Activated T-cell treated with anti-CD3 and anti-CD28 coated beads, Interleukin-2, amount 50 U/mL, for 4 hours (primary cell): ENCODE measurements at places on chromosomes 2 and 18. TPM values are rescaled to one million over a fixed set of nuclear protein-coding genes. Genes with fewer than 3 reads are reported as not detected.

The GALNT14 gene
- total RNA-seq: 1.3 TPM

GRCh38 chr2:85042330-85042729, 71.4 kb downstream of the KCMF1 start:
- no peak for DNase-seq

DNA sequence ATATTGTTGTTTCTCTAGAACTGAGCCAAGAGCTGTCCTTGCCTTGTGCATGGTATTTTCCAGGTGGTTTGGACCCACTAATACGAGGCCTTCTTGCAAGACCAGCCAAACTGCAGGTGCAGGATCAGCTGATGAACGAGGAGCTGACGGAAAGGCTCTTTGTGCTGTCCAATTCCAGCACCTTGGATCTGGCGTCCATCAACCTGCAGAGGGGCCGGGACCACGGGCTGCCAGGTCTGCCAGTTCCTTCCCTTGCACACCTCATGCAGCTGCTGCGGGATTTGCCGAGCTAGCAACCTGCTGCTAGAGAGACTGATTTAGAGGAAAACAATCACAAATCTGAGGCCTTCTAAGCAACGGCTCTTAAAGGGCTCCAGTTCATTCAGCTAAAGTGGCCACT, 74.5 kb downstream of the TPO start:
- DNase-seq: no peak

DNA sequence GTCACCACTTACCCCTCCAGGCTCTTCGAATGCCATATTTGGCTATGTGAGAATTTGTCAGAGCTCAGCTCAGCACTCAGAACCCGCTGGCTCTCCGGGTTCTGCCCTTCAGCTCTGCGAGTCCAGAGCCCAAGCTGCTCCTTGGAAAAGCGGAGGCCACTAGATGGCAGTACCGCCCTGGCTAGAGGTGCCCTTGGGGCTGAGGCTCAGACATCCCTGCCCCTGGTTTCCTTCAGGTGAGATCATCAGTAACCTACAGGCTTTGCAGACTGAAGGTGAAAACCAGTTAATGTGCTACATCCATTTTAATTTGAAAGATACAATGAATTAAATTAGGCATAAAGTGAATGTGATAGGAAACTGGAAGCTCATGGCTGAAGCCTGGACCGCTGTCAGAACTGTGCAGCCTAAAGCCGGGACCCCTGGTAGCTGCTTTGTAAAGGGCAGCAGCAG, 285.6 kb downstream of the AGAP1 start:
- peak; percentile 38 for DNase-seq

- DNase-seq: no peak
These were observed 72.7 kb downstream of the MARCHF4 start for GRCh38 chr2:216299588-216299987.

DNA sequence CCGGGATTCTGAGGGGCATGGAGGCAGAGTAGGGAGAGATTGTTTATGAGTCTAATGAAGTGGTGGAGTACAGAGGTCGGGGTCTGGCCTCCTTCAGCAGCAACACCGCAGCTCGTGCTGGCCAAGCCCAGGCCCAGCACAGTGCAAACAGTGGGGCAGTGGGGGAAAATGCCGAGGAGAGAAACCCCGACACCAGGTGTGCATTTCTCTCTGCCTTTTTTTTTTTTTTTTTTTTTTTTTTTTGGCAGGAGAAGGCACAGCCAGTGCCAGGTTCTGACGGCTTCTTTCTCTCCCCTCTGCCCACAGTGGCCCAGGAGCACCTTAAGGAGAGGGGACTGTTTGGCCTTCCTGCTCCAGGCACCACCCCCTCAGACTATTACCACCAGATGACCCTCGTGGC, 219.3 kb downstream of the GLI2 start:
- no peak for DNase-seq
